ENCODE measurements at places on chromosomes 6 and 20. TPM values are rescaled to one million over a fixed set of nuclear protein-coding genes. Genes with fewer than 3 reads are reported as not detected.

DNA sequence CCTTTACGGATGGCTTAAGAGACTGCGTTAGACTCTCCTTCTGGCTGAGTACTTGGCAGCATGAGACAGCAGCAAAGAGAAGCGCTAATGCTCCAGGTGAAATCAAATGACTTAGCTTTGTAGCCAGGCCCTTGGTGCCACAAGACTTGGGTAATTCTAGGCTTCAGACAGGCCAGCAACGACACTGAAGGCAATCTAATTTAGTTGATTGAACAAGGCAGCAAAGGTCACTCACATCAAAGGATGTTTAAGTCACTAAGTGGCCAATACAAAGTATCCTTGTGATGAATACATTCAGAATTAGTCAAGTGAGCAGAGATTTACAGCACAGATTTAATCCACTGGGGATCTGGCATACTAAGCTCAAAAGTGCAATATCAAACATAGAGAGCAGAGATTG, 113.2 kb downstream of the FAM83B start:
- DNase-seq: no peak

GRCh38 chr6:108801366-108801765, 46.9 kb upstream of the ARMC2 start:
- no peak for DNase-seq

DNA sequence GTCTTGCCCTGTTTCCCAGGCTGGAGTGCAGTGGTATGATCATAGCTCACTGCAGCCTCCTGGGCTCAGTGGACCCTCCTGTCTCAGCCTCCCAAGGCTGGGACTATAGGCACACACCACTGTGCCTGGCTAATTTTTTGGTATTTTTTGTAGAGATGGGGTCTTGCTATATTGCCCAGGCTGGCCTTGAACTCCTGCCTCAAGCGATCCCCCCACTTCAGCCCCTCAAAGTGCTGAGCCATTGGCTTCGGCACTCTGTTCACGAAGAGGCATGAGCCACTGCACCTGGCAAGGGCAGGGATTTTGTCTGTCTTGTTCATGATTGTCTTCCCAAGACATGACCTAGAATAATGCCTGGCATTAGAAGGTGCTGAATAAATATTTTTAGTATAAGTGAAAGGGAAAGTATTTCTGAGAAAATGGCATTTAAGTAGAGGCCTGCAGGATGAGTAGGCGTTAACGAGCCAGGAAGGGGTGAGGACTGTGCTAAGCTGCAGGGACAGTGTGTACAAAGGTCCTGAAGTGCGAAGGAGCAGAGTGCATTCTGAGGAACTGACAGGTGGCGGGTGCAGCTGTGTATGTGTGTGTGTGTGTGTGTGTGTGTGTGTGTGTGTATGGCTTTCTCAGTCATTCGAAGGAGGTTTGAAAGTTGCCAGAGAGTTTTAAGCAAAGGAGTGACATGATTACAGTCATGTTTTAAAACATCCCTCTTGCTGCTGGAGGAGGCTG, 43.0 kb downstream of the VEGFA start:
- DNase-seq: no peak

DNA sequence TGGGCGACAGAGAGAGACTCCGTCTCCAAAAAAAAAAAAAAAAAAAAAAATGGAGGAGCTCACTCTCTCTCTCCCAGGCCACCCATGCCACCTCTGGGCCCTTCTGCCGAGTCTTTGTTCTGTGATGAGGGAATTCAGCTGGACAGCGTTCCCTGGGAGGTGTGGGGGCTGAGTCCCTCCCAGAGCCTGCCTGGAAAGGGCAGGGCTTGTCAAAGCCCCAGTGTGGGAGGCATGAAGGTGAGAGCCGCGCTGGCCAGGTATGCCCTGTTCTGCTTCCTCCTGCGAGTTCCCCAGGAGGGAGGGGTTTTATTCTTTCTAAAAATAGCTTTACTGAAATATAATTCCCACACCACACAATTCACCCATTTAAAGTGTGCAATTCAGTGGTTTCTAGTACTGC, 69.6 kb downstream of the TMEM242 start:
- no peak for DNase-seq

DNA sequence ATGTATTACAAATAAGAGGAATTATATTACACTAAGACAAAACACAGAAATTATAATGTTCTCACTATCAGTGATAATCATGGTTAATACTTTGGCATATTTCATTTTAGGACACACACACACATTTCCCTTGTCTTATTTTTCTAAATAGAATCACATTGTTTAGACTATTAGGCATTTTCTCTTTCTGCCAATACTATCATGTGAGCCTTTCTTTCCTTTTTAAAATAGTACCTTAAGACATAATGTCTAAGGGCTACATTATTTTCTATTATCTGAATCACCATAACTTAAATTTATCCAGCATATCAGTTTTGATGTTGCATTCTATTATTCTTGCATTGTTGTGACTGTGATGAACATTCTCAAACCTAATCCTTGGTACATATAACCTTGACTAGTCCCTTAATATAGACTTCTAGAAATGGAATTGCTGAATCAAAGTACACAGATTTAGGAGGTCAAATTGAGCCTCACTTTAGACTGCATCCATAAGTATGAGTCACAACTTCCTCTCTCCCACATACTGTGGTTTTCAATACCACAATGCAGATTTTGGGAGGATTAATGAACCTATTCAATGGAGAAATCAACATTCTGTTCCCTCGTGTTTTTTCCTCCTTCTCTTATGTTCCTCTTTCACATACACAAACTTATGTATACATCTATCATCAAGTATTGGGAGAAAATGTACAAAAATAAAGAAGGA, 212.6 kb downstream of the MOXD1 start:
- DNase-seq: peak; percentile 80

DNA sequence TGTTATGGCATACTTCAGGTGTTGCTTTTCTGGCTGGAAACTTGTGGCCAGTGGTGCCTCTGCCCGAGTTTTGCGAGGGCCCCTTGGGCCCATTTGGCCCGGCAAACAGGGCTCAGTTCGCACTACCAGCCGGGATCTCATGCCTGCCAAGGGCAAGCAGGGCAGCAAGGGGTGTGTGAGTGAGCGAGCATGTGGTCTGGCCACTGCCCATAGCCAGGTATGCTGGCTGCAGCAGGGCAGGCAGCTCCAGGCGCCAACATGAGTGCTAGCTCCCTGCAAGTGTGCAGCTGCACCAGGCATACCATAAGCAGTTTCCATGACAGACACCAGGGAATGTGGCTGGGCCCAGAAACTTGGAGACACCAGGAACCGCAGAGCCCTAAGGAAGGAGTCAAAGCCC, 389.5 kb downstream of the NKAIN2 start:
- no peak for DNase-seq

GRCh38 chr20:38337561-38338140, 8.6 kb upstream of the LBP start:
- peak; percentile 60 for DNase-seq

GRCh38 chr20:22560817-22561216, 23.6 kb downstream of the FOXA2 start:
- DNase-seq: no peak

DNA sequence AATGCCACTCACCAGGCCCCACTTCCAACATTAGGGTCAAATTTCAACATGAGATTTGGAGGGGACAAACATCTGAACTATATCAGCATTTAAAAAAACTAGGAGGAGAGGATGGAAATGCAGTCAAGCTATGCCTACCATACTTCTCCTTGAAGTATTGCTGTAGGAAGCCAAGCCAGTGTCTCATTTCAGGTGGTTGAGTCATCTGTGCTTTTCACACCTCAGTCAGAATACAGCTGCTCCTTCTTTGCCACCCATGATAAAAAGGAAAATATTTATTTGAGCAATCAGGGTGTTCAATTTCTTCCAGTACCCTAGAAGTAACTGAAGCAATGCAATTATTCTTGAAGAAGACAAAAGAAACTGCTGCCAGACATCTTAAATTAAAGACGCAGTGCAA, 47.0 kb upstream of the EEF1E1 start:
- DNase-seq: no peak

DNA sequence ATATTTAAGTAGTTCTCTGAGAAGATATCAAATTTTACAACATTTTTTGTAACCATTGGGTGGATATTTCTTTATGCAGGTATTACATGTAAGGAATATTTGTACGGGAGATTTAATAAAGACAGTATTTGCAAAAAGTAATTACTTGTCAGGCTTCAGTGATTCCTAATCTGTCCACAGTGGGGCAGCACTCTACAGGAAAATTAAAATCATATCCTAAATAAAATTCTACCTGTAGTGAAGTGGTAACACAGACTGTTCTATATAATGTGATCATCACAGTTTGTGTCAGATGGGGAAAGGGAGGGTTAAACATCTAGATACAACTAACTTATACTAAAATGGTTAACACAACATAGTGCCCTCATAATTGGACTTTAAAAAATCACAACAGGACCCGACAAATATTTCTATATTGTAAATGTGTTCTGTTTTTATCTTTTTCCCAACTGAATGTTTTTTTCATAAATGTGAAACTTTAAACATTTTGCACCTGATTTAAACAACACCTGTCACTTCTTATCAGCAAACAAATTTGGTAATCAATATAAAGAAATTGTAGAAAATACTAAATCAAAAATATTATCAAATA, 145.6 kb upstream of the MANEA start:
- DNase-seq: peak; percentile 12

- DNase-seq: no peak
Observed at GRCh38 chr20:59690101-59690500, 85.8 kb downstream of the PHACTR3 start.

- no peak for DNase-seq
Observed at GRCh38 chr20:56274156-56274555, 25.6 kb downstream of the MC3R start.

DNA sequence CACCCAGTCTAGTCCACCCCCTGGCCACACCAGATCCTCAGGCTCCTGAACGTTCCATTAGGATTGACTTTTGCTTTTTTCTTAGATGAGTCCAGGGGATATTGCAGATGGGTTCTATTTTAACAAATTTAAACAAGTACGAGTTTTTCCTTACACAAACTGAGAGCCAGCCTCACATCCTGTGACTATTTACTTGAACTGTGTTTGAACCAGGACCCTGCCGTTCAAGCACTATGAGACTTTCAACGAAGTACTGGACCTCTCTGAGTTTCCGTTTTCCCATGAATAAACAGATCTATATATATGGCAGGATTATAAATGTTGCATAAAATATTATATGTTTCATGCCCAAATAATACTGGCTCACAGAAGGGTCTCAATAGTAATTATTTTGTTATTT, 1.4 kb upstream of the METTL24 start:
- DNase-seq: no peak

DNA sequence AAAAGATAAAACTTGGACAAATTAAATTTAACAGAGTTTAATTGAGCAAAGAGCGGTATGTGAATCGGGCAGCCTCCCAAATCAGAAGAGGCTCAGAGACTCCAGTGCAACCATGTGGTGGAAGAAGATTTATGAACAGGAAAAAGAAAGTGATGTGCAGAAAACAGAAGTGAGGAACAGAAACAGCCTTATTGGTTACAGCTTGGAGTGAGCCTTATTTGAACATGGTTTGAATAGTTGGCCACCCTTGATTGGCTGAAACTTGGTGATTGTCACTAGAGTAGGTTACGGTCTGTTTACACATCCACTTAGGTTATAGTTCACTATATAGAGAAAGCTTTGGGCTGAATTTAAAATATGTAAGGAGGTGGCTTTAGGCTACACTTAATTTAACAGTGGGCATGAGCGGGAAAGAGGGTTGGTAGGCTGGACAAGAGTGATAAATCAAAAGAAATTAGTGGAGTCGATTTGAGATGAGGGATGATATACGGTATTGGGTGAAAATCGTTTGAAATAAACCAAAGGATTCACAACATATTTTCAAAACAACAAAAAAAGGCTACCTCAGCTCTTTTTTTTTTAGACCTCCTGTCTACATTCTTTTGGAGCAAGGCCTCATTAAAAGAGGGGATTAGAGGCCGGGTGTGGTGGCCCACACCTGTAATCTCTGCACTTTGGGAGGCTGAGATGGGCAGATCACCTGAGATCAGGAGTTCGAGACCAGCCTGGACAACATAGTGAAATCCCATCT, 84.3 kb upstream of the PREP start:
- no peak for DNase-seq

DNA sequence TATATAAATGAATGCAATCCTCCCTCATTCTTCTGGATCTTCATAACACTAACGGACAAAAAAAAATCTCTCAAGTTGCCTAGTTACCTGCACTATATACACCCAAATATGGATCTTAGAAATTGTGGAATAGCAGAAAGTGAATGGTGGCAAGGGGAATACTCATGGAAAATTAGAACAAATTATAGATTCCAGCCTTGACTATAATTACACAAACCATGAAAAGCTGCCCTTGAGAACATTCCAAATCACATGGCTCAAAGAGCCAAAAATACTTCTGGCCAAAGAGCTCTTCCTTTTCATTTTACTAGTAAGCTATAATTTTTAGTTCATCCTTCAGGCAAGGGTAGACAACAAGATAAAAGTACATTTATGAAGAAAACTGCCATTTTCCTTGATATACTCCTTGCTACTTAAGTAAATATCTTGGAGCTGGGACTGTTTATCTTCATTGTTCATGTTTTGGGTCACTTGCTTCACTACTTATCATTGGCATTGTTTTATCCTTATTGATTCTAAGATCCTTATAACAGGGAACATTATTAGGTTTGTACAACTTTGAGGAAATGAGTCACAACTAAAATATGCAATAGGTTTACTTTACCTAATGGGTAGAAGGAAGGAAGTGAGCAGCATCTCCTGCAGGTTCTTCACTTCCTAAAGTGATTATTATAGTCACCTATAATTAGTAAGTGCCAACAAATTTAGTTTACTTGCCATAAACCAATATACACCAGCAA, 6.4 kb upstream of the MTRES1 start:
- DNase-seq: peak; percentile 17

The THEMIS gene
- total RNA-seq: not detected

The CHRNA4 gene
- total RNA-seq: not detected

The LRFN2 gene
- total RNA-seq: not detected

The ALDH8A1 gene
- 0.03 TPM for total RNA-seq

The ADTRP gene
- 11.6 TPM for total RNA-seq

The MLN gene
- total RNA-seq: not detected

Data from HT1080 (cell line).